Esophagus squamous epithelium (tissue), 5 donors: ENCODE measurements at places on chromosomes 16 and 17.

DNA sequence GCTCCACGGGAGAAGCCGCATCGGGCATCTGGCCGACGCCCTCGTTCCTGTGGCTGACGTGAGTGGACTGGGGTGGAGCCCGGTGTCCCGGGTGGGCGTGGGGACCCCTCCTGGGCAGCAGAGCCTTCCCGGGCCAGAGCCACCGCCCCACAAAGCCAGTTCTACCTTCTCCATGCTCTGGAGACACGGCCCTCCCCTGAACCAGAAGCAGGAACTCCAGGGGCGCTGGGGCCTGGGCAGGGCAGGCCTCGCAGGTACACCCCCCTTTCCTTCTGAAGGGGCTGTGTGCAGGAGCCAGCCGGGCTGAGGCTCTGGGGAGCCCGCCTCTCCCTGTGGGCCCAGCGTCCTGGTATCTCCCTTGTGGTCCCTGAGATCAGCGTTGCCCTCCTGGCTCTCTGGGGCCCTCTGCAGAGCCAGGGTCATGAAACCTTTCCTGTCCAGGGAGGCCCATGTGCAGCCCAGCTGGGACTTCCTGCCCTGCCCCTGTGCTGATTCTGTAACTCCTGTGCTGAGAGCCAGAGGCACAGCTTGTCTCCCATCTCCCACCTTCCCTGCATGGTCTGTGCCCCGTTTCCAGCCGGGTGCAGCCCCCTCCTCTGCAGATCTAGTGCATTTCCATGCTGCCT lies 6.5 kb downstream of the PIGQ start:
- DNase-seq, result no peak

DNA sequence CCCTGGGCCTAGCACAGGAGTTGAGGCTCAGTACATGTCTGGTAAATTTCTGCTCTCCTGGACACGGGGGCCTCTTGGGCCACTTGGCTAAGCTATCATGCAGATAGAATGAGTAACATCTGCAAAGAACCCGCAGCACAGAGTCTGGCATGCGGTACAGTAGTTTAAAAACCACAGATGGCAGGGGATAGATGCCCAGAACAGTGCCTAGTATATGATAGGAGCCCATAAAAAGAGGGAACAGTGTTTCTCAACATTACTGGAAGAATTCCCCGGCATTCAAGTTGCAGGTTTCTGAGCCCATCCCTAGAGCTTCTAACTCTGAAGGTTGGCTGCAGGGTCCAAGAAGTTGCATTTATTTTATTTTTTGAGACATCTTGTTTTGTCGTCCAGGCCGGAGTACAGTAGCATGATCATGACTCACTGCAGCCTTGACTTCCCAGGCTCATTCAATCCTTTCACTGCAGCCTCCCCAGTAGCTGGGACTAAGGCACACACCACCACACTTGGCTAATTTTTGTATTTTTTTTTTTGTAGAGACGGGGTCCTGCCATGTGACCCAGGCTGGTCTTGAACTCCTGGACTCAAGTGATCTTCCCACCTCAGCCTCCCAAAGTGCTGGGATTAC lies 5.8 kb downstream of the CDIPT start:
- no peak for DNase-seq

GRCh38 chr16:14399378-14400284 lies 230.4 kb downstream of the PARN start:
- DNase-seq, result no peak

GRCh38 chr16:81582655-81583441 lies 138.2 kb downstream of the CMIP start:
- DNase-seq, result no peak

- DNase-seq, result no peak
These were observed 15.5 kb downstream of the ARSG start for GRCh38 chr17:68306819-68307218.

DNA sequence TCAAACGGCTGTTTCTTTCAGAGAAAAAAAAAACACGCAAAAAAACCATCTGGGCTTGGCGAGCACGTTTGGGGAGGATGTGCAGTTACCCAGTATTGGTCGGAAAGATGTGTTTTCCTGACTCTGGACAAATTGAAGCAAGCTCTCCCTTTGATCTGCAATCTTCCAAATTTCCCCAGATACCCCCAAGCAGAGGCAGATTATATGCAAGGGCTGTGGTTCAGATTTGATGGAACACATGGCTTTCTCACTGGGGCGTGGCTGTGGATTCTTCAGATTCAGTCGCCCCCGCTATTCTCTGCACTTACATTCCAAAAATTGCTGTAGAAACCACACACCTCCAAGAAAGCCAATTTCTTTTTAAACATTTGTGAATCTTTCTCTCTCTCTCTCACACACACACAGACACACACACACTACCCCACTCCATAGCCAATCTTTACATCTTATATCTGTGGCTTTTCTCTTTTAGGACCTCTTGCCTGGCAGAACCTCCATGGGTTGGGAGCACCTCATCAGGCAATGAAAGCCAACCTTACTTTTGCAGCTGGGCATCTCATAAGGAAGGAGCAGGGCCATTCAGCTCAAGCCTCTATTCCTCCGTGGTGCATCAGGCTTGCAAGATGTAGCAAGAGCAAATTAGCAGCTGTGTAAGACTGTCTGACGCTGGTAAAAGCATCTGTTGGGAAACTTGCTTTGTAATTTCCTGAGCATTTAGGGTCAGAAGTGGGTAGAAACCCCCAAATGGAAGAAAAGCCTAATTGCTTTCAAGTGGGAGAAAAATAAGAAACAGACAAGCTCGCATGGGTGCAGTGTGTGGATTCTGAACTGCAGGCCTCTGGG lies 103.9 kb upstream of the FAM20A start:
- no peak for DNase-seq

GRCh38 chr17:27905447-27906225 lies 12.5 kb upstream of the LYRM9 start:
- no peak for DNase-seq

DNA sequence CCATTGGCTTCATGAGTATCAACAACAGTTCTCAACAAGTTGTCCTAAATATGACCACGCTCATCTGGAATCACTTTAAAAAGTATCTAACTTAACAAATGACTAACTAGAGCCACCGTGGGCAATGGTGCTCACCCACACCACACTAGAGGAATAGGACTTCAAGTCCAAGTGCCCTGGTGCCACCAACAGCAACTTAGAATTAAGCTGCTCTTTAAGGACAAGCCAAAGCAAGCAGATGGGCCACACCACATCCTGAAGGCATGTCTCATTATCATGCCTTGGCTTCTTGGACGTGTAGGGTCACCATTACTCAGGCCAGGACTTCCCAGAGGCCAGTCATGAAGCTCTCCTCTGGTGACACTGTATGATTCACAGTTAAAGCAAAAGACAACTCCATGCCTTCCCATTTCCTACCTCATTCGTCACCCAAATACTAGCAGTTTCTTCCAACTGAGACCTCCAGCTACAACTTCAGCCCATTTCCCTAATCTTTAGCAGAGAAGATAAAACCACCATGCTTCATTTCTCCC lies 9.4 kb upstream of the SLC6A4 start:
- DNase-seq, result no peak

- DNase-seq, result no peak
These were observed 24.4 kb downstream of the CNTNAP1 start for GRCh38 chr17:42706732-42707131.

DNA sequence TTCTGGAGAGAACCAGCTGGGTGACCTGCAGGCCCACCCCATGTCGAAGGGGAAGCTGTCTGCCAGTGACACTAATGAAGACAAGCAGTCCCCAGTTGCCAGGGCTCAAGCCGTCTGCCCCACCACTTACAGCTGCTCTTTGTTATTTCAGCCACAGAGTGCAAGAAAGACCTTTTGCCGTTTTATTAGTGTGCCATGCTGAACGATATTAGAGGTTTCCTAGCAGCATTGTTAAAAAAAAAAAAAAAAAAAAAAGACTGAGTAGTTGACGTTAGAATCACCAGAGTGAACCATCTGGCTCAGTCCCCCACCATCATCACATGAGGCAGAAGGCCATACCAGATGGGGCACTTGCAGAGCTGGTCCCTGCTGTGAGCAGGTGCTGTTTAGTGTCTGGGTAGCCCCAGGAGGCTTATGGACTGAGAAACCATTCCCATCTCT lies 26.5 kb upstream of the SLC39A11 start:
- DNase-seq, result no peak

DNA sequence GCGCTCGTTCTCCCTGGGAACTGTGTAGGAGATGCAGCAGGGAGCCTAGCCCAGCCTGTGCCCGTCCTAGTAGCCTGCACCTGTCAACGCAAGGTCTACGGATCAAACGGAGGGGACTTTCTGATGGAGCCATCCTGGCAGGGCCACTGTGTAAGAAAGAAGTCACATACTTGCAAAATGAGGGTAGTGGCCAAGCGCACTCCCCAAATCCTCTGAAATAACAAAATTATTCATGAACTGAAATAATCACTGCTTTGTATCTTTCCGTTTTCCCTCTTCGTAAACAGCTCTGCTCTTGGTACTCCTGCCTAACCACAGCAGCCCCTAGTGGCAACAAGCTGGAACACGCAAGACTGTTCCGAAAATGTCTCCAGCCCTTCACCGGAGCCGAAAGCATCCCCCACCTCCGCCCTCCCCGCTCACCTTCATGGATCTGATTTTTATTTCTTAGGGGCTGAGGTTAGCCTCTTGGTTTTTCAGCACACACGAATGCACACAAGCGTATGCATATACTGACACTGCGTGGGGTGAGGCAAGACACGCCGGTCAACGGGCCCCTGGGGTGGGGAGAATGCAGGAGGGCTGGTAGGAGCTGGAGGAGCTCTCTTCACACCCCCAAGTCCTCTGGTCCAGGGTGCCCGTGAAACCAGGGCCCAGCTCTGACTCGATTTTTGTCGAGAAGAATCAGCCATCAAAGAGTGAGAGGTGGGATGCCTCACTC lies 100.8 kb downstream of the ABCC12 start:
- DNase-seq, result no peak

GRCh38 chr16:88651276-88651988 lies 579 bp upstream of the CYBA start:
- peak; percentile 68 for DNase-seq

- DNase-seq, result no peak
These were observed 428 bp downstream of the SGSM2 start for GRCh38 chr17:2337544-2338314.

DNA sequence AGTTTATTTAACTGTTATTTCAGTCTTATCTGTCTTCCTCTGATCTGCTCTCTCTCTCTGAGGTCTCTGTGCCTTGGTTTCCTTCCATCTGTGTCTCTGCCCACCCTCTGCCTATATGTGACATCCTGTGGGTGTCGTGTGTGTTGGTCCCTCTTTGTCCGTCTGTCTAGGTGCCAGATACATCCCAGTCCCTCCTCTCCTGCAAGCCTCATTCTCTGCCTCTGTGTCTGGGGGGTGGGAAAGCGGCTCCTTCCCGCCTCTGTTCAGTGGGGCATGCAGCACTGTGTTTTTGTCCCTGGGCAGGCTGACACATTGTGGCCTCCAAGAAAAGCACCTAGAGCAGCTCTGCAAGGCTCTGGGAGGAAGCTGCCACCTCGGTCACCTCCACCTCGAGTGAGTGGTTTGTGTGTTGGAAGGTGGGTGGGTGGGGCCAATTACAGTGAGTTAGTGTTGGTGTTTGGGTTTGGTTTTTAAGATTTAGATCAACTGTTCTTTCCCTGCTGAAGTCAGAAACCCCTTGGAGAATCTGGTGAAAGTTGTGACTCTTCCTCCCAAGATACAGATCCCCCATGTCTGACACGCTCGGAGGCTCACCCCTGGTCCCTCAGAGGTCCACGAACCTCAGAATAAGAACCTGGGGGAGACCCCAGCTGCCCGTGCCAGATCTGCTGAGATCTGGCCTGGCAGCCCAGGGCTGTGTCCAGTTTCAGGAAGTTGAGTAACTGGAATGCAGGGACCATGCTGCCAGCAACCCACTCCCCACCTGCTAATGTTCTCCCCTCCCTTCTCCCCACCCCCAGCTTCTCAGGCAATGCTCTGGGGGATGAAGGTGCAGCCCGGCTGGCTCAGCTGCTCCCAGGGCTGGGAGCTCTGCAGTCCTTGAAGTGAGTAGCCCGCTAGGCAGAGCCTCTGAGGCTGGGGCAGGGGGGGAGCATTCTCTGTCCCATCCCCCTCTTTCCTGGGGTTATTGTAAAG lies 50.9 kb upstream of the CPNE2 start:
- DNase-seq, result no peak

DNA sequence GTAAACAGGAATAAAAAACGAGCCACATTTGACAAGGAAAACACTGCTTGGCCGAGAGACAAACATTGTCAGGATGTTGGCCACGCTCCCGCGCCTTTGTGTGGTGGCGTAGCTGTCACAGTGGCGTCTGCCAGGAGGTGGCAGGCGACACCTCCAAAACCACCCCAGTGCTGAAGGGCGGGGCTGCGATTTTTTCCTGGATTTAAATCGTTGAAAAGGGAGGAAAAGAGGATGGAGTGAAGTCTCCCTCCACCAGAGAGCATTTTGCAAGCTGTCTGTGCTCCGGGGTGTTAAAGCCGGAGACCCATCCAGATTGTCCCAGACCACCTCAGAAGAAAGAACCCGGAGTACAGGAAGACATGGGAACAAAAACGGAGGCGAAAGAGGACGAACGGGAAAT lies 12.7 kb downstream of the MRM3 start:
- DNase-seq, result no peak

DNA sequence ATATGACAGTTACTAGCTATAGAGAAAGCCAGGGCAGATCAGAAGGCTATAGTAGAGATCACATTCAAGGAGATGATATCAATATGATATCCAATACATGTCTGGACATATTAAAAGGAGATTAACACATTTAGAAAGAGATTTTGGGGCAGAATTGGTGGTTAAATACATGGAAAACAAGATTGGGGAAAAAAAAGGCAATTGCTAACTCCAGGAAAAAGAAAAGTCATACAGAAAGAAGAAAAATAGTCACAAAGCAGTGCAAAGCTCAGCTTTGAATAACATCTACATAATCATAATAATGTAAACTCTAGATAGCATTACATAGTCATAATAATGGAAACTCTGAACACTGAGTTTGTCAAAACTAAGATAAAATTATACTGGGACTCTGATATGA lies 40.6 kb downstream of the MYH11 start:
- DNase-seq, result no peak

DNA sequence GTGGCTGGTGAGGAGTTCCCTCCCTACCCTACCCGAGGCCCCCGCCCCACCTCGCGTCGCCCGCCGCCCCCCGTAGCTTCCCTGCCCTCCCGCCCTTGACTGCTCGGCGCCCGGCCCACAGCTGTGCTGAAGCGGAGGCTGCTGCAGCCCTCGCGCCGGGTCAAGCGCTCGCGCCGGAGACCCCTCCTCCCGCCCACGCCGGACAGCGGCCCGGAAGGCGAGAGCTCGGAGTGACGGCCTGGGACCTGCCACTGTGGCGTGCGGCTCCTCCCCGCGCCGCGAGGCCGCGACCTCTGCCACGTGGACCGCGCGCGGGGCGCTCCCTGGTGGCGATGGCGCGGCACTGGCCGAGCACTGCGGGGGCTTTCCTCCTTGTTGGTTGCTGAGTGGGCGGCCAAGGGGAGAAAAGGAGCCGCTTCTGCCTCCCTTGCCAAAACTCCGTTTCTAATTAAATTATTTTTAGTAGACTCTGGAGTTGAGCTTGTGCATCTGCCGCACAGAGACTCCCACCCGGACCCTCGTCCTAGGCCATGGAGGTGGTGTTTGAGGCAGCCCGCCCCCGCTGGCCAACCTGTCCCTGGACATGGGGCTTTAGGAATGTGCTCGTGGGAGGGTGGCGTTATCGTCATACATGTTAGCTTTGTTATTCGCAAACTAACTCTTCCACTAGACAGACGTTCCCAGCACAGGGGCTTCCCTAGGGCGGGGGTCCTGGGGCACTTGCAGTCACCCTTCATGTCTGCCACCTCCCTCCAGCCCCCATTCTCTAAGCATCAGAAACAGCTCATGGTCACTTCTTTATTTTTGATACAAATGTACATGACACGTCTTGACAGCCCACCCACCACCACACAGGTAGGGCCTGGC lies 4.4 kb downstream of the TP53I13 start:
- no peak for DNase-seq
